ENCODE measurements at places on chromosomes 1 and 21.

GRCh38 chr1:97297611-97298010 lies 576.0 kb downstream of the PTBP2 start:
- no peak for DNase-seq

DNA sequence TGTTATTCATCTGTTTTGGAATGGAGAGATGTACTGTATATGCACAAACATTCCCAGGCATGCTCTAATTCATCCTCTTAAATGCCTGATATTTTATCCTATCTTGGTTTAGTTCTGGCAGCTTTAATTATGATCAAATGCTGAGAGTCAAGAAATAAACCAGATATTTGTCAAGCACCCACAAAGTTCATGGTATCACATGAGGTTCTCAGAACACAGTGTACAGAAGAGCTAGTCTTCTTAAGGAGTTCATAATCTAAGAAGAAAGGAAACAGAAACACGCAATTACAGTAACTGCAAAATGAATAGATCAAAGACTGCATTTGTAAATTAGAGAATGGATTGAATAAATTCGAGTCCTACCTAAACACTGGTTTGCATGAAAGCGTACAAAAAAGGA lies 58.3 kb upstream of the KCNH1 start:
- no peak for DNase-seq

DNA sequence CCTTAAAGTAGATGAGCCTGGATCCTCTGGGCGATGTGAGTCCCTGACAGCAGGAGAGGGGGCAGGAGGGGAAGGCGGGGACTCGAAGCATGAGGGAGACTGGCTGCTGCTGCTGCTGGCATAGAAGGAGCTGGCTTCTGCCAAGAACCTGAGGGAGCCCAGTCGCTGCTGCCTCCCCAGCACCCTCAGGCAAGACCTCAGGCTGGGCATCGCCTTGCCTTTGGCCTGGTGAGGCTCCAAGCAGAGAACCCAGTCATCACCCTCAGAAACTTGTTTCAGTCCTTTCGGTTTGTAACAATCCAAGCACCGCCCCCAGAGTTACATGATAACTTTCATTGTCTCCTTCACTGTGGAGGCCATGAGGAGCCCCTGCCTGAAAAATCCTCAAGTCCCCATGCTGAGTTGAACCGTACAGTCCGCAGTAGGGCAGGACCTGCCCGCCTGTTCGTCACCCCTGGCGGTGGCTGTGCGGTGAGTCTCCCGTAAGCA lies 38.8 kb downstream of the POFUT2 start:
- no peak for DNase-seq

GRCh38 chr1:170985406-170985805 lies 50.1 kb downstream of the MROH9 start:
- no peak for DNase-seq

GRCh38 chr1:180027949-180028445 lies 73.4 kb downstream of the CEP350 start:
- DNase-seq: no peak
